ENCODE measurements at places on chromosomes 13 and 19. TPM values are rescaled to one million over a fixed set of nuclear protein-coding genes. Genes with fewer than 3 reads are reported as not detected.

The IL17D gene
- total RNA-seq = 3.7 TPM

The NLRP11 gene
- total RNA-seq = not detected

DNA sequence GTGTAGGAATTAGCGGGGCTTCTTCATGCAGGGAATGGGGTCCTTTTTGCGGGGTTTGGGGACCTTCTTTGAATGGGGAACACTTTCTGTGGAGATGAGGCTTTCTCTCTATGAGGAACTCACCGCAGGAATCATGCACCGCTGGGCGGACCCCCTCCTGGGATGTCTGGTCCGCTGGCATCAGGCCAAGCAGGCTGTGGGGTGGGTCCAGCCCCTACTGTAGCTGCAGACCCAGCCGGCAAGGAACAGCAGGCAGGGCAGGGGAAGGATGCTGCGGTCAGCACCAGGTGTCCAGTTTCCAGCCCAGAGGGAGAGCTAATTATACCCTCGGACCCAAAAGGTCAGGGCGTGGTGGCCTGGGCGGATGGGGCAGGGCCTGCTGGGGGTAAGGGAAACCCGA lies 1.8 kb downstream of the MYBPC2 start:
- DNase-seq = no peak
- peaks cover 11% of the 10 kb centered on the region for H3K4me1 ChIP-seq
- H3K27me3 ChIP-seq = no peaks in the 10 kb centered on the region
- no peaks in the 10 kb centered on the region for H3K36me3 ChIP-seq
- H3K27ac ChIP-seq = no peak overlapping the region
- no peak overlapping the region for H3K4me3 ChIP-seq

DNA sequence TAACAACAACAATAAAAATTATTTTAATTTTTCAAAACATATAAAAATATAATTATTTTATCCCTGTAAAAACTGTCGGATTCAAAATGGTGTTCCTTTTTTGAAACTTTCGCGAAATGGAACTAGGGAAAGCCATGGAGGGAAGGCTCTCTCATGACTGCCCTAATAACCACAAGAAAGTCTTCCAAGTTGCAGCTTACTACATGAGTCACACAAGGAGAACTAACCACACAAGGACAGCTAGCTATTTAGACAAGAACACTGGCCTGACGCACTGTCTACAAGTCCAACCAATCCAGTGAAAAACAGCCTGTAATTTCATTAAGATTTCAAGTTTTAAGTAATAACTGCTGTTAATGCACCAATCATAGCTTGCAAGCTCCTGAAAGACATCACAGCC lies 319.2 kb upstream of the PCDH9 start:
- no peaks in the 10 kb centered on the region for H3K4me1 ChIP-seq
- no peak for DNase-seq
- no peak overlapping the region for H3K4me3 ChIP-seq

DNA sequence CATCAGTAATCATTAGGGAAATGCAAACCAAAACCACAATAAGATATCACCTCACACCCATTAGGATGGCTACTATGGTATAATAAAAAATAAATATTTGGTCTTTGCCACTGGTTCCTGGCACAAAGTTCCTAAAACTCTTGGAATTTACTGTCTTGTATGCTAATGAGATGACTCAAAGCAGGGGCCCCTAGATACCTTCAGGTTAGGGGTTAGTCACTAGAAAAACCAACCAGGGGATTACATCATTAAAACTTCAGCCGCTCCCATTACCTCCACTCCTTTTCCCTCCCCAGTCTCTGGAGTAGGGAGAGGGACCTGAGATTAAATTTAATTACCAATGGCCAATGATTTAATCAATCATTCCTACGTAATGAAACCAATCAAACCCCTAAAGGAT lies 49.6 kb downstream of the THSD1 start:
- no peak overlapping the region for H3K27ac ChIP-seq
- no peaks in the 10 kb centered on the region for H3K36me3 ChIP-seq
- no peaks in the 10 kb centered on the region for H3K4me1 ChIP-seq
- H3K4me3 ChIP-seq = no peak overlapping the region

GRCh38 chr13:20291037-20291436 lies 58.9 kb upstream of the GJB6 start:
- no peak overlapping the region for H3K27ac ChIP-seq
- H3K36me3 ChIP-seq = no peaks in the 10 kb centered on the region
- no peak overlapping the region for H3K4me3 ChIP-seq
- no peaks in the 10 kb centered on the region for H3K4me1 ChIP-seq
- no peak for DNase-seq

The PSPN gene
- total RNA-seq = 0.25 TPM

GRCh38 chr13:90302107-90302506 lies 1045.4 kb upstream of the MIR17HG start:
- no peak for DNase-seq
- no peaks in the 10 kb centered on the region for H3K36me3 ChIP-seq
- no peaks in the 10 kb centered on the region for H3K4me1 ChIP-seq
- no peak overlapping the region for H3K4me3 ChIP-seq
- H3K27ac ChIP-seq = no peak overlapping the region

- no peaks in the 10 kb centered on the region for H3K4me1 ChIP-seq
- no peak for DNase-seq
- H3K4me3 ChIP-seq = no peak overlapping the region
- no peak overlapping the region for H3K27ac ChIP-seq
These were observed 81.0 kb downstream of the GPR12 start for GRCh38 chr13:26679411-26680122.

- no peak overlapping the region for H3K27ac ChIP-seq
- H3K4me3 ChIP-seq = no peak overlapping the region
- H3K4me1 ChIP-seq = peaks cover 34% of the 10 kb centered on the region
- no peaks in the 10 kb centered on the region for H3K36me3 ChIP-seq
- H3K27me3 ChIP-seq = no peaks in the 10 kb centered on the region
- no peak for DNase-seq
These were observed 1.1 kb upstream of the SAE1 start for GRCh38 chr19:47129579-47129978.

- no peak overlapping the region for H3K4me3 ChIP-seq
- no peak overlapping the region for H3K27ac ChIP-seq
- no peaks in the 10 kb centered on the region for H3K36me3 ChIP-seq
These were observed 193.6 kb downstream of the KCNRG start for GRCh38 chr13:50208826-50209335.

The LGALS14 gene
- not detected for total RNA-seq

DNA sequence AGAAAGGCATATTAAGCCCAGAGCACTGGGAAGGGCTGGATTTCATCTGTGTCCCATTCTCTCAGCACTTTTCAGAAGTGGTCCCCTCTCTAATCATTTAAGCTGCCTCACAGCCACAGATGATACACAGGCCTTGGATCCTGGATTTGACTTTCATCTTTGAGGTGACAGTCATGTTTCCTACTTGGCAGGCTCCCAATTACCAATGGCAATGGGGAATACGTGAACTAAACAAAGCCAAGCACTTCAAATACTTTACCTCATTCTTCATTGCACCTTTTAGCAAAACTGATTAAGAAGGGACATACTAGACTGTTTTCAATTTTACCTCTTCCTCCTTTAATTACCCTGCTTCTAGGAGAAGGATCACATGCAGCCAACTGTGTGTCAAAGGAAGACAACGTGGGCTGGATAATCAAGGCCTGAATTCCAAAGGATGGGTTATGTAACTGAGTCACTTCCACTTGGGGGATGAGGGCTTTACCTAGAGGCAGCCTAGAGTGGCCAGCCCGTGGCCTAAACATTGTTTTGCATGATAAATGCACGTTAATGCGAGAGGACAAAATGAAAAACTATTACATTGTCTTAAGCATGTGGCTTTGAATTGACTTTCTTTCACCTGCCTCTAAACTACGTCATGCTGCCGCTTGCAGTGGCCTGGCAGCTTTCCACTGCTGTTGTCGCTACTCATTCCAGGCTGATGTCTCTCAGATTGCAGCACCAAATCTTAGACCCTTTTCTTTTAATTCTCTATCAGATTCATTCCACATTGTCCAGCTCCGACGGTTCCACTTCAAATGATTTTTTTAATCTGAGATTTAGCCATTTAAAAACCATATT lies 95.0 kb downstream of the KCTD12 start:
- no peak overlapping the region for H3K4me3 ChIP-seq
- H3K4me1 ChIP-seq = peaks cover 8% of the 10 kb centered on the region
- H3K27me3 ChIP-seq = no peaks in the 10 kb centered on the region
- H3K27ac ChIP-seq = no peak overlapping the region
- no peaks in the 10 kb centered on the region for H3K36me3 ChIP-seq

DNA sequence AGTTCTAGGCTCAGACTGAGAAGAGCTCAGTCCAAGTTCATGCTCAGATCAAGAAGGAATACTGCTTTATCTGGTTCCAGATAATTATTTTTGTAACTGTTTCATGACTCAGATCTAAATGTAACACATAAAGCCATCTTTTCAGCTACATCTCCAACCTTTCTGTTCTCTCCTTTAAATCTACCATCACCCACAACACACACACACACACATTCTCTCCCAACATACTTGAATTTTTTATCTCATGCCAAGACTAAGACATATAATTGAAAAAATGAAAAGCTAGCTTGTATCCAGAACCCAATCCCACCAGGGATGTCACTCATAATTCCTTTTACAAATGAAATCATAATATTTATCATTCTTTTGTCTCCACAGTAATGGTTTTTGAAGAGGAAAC lies 7.6 kb downstream of the KATNAL1 start:
- H3K27ac ChIP-seq = no peak overlapping the region
- no peaks in the 10 kb centered on the region for H3K36me3 ChIP-seq
- no peaks in the 10 kb centered on the region for H3K27me3 ChIP-seq
- no peak overlapping the region for H3K4me3 ChIP-seq
- H3K4me1 ChIP-seq = peaks cover 62% of the 10 kb centered on the region
- no peak for DNase-seq

- no peak overlapping the region for H3K27ac ChIP-seq
- H3K36me3 ChIP-seq = no peaks in the 10 kb centered on the region
- H3K4me1 ChIP-seq = no peaks in the 10 kb centered on the region
- no peak overlapping the region for H3K4me3 ChIP-seq
- DNase-seq = no peak
These were observed 181.4 kb downstream of the KLF5 start for GRCh38 chr13:73240193-73240592.

The SLC25A23 gene
- 27.5 TPM for total RNA-seq

The MAP2K7 gene
- 26.8 TPM for total RNA-seq

DNA sequence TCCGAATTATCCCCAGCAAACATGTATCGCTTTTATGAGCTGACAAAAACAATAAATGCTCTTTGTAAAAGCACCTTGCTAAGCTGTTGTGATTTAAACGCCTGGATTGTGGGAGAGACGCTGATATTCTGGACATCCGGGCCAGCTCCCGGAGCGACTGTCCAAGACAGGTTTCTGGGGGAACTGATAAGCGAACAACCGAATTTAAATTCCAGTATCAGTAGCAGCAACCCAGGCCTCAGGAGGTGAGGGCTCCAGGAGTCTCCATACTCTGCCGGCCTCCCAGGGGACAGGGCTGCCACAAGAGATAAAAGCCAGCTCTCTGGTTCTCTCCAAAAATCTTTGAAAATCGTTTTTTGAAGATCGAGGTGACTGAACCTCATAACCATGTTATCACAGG lies 50.3 kb upstream of the VSTM2B start:
- DNase-seq = peak; percentile 42
- no peaks in the 10 kb centered on the region for H3K27me3 ChIP-seq
- H3K36me3 ChIP-seq = no peaks in the 10 kb centered on the region
- no peak overlapping the region for H3K4me3 ChIP-seq
- no peaks in the 10 kb centered on the region for H3K4me1 ChIP-seq

The NPHS1 gene
- total RNA-seq = not detected

GRCh38 chr19:44754750-44755080 lies 6.2 kb downstream of the BCL3 start:
- H3K27ac ChIP-seq = peak overlapping the region; percentile 92
- DNase-seq = no peak
- peaks cover 90% of the 10 kb centered on the region for H3K4me1 ChIP-seq
- peaks cover 27% of the 10 kb centered on the region for H3K36me3 ChIP-seq
- no peaks in the 10 kb centered on the region for H3K27me3 ChIP-seq
- H3K4me3 ChIP-seq = peak overlapping the region; percentile 43

DNA sequence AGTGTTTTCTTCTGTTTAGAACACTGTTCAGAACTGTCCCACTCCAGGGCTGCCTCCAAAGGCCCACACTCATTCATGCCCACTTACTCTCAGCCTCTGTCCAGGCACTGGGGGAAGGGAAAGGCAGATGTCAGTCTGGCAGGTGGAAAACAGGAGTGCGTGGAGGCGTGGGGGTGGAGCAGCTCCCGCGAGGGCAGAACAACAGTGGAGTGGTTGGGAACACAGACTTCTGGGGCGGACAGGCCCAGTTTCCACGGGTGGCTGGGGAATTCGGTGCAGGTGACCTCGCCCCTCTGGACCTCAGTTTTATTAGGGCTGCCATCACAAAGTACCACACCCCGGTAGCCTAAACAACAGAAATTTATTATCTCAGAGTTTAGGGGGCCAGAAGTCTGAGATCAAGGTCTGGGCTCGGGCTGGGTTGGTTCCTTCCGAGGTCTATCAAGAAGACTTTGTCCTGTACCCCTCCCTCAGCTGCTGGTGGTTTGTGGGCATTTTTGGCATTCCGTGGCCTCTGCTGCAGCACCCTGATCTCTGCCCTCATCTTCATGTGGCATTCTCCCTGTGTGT lies 59.7 kb downstream of the SIPA1L3 start:
- DNase-seq = no peak
- H3K4me1 ChIP-seq = peaks cover 20% of the 10 kb centered on the region
- no peak overlapping the region for H3K27ac ChIP-seq
- H3K36me3 ChIP-seq = no peaks in the 10 kb centered on the region
- no peak overlapping the region for H3K4me3 ChIP-seq
- no peaks in the 10 kb centered on the region for H3K27me3 ChIP-seq

DNA sequence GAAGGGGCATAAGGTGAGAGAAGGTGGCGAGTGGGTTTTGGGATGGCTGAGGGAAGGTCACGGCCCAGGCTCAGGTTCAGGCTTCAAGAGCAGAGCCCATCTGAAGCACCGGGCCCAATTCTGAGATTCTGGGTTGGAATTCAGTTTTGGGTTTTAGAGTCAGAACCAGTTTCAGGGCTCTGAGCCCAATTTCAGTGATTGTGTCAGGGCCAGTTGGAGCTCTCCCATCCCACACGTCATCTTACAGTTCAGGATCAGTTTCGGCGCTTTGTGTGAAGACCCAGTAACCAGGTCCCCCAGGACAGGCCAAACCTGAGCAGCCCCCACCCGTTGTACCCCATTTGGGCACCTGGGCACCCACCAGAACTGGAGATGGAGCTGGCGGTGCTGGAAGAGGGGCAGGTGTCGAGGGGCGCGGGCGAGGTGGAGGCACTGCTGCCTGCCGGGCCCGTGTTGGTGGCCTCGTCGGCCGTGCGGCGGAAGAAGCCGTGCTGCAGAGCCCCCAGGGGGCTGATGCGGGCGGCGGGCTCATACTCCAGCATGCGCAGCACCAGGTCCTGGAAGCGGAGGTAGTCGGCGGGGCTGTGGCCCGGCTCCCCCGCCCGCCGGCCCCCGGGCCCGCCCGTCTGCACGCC lies 7.5 kb downstream of the DYRK1B start:
- no peaks in the 10 kb centered on the region for H3K27me3 ChIP-seq
- no peaks in the 10 kb centered on the region for H3K36me3 ChIP-seq
- H3K27ac ChIP-seq = no peak overlapping the region
- no peak for DNase-seq
- no peak overlapping the region for H3K4me3 ChIP-seq
- peaks cover 22% of the 10 kb centered on the region for H3K4me1 ChIP-seq

The PLIN4 gene
- 69.5 TPM for total RNA-seq
